ENCODE measurements at places on chromosomes 2 and 18. TPM values are rescaled to one million over a fixed set of nuclear protein-coding genes. Genes with fewer than 3 reads are reported as not detected.

DNA sequence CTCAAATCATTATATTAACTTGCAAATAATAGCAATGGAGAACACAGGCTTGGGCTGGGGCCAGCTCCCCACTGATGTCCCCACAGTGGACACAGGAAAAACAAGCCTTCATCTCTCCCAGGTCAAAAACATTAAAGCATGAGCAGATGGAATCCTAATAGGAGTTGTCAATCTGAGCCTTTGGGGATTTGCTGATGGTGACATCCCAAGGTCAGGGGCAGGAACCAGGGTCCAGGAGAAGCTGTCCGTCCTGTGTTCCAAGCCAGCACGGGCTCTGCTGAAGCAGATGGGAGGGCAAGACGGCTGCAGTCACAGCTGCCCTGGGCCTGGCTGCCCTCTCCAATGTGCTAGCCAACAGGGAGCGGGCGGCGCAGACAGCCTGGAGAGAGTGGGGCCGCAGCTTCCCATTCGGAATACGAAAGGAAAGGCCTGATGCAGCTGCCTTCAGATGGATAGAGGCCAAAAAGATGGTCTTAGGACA lies 135.5 kb downstream of the NDUFA10 start:
- DNase-seq, result no peak

DNA sequence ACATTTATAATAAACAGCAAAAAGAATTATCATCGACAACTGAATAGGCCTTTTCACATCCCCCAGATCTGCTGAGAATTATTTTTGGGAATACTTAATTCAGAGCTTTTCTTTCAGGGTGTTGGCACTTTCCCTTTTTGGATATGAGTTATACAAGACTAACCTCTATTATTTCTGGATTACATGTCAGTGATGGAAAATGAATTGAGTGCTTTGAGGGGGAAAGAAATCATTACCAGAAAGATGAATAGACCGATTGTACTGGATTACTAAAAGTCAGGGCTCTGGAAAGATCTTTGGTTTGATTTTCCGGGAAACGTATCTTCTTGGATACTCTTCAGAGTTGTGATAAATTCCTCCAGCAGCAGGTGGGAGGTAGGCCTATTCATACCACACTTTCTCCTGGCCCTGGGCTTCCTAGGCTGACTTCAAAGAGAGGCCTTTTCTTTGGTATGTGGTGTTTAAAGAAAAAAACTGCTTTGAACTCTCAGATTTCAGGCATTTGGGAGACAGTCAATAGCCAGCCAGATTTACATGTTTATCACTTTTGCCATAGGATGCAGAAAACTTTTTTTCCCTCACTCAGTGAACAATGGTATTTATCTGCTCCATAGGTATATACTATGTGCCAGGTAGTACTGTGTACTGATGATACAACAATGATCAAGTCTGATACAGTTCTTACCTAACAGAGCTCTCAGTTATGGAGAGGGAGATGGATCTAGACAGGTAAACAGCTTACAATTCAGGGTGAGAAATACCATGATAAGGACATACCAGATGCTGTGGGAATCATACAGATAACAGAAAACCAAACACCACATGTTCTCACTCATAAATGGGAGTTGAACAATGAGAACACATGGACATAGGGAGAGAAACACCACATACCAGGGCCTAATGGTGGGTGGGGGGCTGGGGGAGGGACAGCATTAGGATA lies 63.3 kb upstream of the ACTR3 start:
- no peak for DNase-seq

Gene ACSL3
- 38.6 TPM for total RNA-seq

DNA sequence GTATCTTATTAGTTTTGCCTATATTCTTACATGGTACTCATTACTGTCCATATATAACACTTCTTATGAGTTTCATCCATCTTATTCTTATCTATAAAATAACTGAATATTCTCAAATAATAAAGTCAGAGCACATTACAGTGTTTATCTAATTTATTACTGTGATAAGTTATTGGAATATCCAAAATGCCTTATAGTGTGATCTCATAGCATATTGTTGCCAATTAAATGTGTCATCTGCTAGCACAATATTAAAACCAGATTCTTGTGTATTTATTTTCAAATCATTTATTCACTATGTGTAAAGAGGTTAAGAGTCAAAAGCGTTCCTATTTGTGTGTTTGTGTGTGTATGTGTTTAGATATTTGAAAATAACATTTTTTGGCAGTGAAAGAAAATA lies 151.9 kb downstream of the WDR7 start:
- no peak for DNase-seq

DNA sequence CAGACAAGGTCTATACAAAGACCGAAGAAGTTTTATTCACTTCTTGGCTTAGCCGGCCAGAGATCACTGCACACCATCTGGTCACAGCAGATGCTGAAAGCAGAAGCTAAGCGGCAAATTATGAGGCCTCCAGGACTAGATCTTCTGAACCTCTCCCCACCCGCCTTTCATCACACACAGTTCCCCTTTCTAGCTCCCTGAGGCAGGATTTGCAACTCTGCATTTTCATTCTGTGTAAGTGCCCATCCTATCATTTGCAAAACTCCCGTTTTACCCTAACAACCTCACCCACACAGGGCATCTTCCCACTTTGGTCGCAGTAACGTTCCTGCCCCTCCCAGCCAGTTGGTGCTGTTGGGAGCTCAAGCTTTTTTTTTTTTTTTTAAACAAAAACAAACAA lies 3.1 kb upstream of the MOB1A start:
- DNase-seq, result no peak

Gene USP34
- 71.9 TPM for total RNA-seq

Gene TTC27
- 40.9 TPM for total RNA-seq

- DNase-seq, result no peak
Measured at GRCh38 chr2:217643789-217644301, 358.9 kb downstream of the TNS1 start.

DNA sequence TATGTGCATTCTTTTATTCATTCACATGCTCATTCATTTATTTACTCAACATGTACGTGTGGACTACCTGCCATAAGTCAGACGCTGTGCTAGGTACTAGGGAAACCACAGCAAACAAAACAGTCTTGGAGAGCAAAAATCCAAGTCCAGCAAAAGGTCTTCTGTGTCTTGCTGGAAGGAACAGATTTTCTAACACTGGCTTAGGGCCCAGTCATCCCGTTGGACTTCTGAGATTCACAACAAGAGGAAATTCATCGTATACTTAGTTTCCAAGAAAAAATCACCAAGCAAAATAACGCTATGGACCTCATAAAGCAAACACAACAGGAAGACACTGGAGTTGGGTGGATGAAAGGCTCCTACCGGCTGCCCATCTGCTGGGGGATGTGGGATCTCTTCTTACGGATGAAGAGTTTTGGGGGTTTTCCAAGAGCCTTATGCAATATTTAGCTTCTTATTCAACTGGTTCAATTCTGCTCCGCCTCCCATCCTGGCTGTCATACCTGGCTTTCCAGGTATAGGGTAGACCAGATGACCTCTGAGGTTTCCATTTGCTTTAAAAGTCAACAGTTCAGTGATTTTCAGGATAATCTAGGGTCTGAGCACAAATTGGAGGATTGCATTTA lies 262.7 kb downstream of the HAUS1 start:
- DNase-seq, result no peak

GRCh38 chr2:221502270-221503010 lies 69.7 kb downstream of the EPHA4 start:
- no peak for DNase-seq

- no peak for DNase-seq
Measured at GRCh38 chr18:14971461-14972185, 223.7 kb downstream of the ANKRD30B start.

GRCh38 chr2:60958361-60958760 lies 59.2 kb upstream of the PEX13 start:
- DNase-seq, result no peak

DNA sequence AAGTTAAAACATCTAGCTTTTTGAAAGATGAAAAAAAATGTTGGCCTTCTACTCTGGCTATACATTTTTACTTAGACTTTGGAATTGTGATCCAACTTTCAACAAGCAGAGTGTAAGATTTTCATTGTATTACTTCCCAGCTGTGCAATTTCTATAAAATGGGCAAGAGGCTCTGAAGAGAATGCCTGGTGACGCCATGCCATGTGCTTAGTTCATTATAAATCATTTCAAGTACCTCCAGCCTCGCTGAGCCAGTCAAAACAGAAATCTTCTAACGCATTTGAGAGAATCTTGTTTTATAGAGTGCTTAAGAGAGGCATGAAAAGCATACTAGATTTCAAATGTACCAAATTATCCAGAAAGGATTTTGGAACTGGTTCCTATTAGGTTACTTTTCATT lies 10.1 kb upstream of the STK17B start:
- DNase-seq, result no peak

Gene FAM110C
- total RNA-seq, result 0.48 TPM

Gene HIBCH
- 32.2 TPM for total RNA-seq

DNA sequence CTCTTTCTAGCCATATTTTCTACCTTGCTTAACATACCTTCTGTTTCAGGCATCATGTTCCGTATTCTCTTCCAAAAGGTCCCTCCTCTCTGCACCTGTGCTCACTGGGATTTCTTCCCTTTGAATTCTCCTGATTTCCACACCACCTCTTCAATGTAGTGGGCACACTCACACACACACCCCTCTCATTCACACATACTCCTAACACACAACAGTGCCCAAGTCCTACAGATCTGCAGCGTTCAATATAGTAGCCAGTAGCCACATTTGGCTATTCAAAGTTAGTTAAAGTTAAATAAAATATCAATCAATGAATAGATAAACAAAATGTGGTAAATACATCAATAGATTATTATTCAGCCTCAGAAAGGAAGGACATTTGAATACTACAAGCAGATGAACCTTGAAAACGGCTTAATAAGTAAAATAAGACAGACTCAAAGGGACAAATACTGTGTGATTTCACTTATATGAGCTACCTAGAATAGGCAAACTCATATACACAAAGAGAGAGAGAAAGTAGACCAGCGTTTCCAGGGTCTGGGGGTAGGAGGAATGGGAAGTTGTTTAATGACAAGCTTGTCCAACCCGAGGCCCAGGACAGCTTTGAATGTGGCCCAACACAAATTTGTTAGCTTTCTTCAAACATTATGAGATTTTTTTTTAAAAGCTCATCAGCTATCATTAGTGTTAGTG lies 34.4 kb downstream of the MYCN start:
- DNase-seq, result no peak

DNA sequence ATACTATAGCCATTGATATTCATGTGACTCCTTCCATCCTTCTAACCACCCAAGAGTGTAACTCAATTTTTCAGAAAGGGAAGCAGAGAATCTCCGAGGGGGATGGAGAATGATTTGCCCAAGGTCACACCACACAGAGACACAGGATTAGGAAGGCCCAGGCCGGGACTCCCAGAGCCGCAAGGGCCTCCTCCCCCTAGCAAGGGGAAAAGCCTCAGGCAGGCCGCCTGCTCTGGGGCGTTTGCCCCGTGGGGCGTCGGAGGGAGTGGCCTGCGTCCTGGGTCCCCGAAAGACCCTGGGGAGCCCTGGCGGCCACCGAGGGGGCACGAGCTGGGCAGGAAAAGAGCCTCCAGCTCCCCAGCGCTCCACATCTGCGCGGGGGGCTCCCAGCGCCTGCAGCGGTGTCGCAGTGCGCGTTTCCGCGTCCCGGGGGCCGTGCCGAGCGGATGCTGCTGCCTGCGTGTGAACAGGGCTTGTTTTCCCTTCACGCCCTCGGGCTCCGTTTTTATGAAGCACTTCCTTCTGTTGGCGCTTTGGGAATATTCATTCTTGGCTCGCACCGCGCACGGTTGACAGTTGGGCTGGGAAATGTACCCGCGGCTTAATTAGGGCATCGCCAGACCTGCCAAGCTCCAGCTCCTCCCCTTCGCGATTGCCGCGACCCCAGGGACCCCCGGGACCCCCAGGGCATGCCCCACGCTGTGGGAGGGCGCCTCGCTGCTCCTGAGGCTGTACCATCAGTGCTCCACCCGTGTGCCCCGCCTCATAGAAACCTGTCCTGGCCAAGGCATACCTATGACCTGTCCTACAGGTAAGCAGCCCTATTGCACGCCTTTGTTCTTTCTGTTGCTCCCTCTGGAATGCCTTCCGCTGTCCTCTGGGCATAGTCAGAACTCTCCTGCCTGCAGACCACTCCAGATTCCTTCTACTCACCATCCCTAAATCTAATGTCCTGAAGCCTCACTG lies 158.9 kb upstream of the GLI2 start:
- DNase-seq, result no peak

Gene HOXD13
- total RNA-seq, result not detected

Gene DCDC2C
- total RNA-seq, result not detected

DNA sequence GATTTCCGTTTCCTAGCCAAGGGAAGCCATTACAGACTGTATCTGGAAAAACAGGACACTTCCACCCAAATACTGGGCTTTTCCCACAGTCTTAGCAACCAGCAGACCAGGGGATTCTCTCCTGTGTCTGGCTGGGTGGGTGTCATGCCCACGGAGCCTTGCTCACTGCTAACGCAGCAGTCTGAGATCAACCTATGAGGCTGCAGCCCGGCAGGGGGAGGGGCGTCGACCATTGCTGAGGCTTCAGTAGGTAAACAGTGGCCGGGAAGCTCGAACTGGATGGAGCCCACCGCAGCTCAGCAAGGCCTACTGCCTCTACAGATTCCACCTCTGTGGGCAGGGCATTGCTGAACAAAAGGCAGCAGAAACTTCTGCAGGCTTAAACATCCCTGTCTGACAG lies 131.1 kb downstream of the KIAA1328 start:
- DNase-seq, result no peak

DNA sequence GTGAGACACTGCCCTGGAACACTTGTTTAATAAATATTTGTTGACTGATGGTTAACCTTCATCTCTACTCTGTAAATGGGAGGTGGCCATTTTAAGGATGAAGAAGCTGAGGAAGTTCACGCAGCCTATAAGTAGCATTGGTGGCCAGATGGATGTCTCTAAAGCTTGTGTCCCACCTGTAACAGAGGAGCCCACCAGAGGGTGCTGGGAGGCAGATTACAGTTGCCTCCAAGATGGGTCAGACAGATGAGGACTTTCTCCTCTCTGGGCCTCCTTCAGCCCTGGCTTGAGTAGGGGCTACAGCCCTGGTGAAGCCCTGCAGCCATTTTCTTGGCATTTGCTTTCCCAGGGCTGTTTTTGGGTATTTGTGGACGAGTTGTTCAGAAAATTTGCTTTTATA lies 45.0 kb upstream of the MCFD2 start:
- DNase-seq, result no peak

Gene CD226
- 158 TPM for total RNA-seq

DNA sequence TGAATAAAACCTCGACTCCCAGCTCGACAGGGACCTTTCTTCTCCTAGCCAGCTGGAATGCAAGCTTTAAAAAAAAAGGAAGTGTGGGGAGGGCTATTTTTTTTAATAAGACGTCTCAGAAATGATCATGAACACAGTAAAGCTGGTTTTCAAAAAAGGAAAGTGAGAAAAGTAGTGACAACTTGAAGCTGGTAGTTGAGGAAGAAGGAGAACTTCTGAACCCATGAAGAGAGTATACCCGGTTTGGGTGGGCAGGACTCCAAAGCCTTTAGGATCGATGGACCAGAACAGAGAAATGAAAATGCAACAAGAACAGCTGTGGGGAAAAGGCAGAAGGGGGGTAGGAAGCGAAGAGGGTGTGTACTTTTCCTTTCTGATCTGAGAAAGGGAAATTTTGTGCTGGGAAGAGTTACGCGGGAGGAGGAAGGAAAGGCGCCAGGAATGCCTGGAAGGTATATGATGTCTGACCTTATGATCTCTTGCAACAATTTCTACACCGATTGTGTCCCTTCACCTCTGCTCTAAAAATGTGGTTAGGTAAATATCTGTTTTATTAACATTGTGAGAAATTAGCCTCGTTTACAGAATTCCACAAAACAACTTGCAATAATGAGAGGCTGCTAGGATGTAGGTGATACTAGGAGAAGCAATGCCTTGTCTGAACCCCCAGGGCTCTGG lies 22.6 kb upstream of the CYP1B1 start:
- DNase-seq, result no peak

- no peak for DNase-seq
Measured at GRCh38 chr2:171166328-171166983, 5.8 kb upstream of the TLK1 start.

Gene TMEM178A
- total RNA-seq, result not detected

Measured in CD8-positive, alpha-beta memory T cell (primary cell).